IPS DF 19.7 (cell line): ENCODE measurements at places on chromosomes 12 and 14.

- DNase-seq = no peak
These were observed 277.1 kb downstream of the CPNE8 start for GRCh38 chr12:38628288-38628687.

DNA sequence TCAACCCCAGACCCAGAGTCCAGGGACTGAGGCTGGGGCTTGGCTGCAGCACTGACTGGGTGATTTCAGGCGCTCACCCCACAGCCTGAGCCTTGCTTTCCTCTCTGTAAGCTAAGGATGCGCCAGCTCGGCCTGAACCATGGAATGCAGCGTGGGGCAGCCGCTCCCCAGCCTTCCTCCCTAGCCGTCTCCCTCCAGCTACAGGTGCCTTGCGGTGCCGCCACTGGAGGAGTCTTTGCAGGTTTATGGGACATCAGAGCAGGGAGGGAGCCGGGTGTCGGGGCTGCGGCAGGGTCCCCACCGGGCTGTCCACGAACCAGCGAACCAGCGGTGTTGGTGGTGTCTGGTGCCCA, 19.4 kb downstream of the PPP2R5C start:
- no peak for DNase-seq

GRCh38 chr14:91186515-91187066, 57.9 kb downstream of the GPR68 start:
- no peak for DNase-seq

- no peak for DNase-seq
These were observed 2.9 kb downstream of the SLC24A4 start for GRCh38 chr14:92325835-92326234.
